ENCODE measurements at places on chromosomes 2 and 18.
A peak's percentile ranks its signal among the peaks of the same experiment; 100 is the strongest.

GRCh38 chr2:45074713-45075112, 65.5 kb upstream of the SIX2 start:
- DNase-seq = no peak

DNA sequence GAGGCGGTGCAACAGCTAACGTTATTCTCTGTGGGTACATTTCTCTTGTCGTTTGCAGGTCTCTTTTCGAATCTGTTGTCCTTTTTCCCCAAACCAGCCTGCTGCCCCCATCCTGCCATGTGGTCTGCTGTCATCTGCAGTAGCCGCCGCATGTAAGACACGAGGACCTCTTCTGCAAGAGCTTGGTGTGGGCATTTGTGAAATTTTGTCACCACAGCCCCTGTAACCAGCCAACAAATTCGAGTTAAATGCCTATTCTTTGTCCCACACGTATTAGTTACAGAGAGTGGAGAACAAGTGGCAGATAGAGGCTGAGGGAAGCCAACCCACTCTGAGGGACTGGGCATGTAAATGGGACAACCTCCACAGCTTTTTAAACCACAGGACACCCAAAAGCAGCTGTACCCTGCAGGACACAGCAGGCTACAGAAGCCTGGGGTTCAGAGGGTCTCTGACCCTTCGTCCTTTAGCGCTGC, 35.0 kb downstream of the ITGA6 start:
- peak; percentile 40 for DNase-seq

DNA sequence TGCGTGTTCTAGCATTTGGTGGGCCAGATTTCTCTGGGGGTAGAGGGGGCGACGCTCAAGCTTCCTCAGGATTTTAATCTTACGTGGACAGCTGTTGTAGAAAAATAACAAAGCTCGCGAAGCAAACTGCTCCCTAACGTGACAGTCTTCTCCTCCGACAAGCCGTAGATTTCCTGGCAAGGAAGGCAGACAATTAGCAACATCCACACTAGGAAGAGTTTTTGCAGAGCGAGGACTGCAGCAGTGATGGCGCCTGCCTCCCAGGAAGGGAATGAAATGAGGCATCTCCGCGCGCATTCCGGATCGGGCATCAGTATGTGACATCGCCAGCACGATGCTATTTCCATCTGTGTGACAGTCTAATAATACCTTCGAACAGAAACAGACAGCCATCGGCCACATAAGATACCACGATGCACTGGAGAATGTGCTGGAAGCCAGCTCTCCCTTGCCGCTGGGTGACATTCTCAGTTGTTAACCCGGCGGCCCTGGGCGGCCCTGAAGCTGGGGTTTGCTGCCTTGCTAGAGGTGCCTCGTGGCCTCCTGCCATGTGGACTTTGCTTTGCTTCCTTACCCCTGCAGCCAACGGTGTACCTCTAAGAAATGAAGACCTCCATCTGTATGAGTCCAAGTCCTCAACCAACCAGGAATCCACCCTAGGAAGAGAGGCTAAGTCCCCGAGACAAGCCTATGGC, 101.8 kb upstream of the AGAP1 start:
- no peak for DNase-seq

- DNase-seq = no peak
Measured at GRCh38 chr18:79936641-79937040, 14.8 kb downstream of the SLC66A2 start.

GRCh38 chr2:23708771-23709170, 218.2 kb downstream of the ATAD2B start:
- DNase-seq = no peak

- DNase-seq = no peak
Measured at GRCh38 chr2:107645586-107645985, 181.1 kb upstream of the RGPD4 start.

DNA sequence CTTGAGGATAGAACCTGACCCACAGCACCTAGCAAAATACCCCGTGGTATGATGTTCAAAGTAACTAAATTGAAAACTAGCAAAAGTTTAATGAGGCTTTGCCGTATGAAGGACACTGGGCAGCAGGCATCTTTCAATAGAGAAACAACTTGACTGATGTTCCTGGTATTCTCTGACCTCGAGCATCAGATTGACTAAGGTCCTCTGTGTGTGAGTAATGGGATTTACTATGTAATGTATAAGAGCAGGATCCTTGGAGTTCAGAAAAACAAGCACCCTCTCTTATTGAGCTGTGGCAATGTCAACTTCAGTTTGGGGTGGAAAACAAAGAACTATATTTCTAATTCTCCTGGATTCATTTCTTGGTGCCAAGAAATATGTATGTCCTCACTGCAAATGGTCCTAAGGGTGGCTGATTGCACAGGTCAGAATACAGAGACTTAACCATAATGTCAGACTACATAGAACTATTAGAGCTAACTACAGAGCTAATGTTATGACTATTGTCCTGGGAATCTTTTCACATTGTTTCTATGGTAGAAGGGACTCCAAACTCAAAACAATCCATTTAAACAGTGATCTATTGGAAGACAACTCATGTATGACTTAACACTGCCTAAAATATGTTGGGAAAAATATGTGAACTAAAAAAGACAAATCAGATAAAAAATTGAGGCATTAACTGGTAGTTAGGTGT, 4.4 kb downstream of the TNFAIP6 start:
- no peak for DNase-seq

DNA sequence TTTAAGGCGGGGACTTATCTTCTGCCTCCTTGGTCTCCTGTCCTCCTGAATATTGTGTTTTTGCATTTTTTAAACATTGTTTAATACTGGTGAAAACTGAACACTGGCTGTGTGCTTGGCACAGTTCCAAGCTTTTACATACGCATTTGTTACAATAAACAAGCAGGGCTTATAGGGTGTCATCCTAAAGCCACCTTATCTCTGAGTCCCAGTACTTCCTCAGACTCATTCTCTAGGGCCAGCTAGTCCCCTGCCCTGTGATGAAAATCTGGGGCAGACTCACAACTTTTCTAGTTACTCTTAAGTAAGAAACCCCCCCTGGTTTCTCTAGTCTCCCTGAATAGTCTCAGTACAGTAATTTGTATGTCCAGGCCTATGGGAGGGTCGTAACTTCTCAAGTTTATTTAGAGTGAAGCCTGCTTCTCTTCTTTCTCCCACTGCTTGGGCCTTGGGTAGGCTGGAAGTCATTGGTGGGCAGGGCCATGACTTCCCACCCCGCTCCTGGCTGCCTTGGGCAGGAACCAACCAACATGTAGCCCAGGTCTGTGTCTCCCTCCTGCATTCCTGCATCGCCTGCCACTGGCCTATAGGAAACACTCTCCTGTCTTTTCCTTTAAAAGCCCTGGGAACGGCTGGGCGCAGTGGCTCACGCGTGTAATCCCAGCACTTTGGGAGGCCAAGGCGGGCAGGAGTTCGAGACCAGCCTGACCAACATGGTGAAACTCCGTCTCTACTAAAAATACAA, 7.7 kb upstream of the KCNE4 start:
- DNase-seq = no peak

DNA sequence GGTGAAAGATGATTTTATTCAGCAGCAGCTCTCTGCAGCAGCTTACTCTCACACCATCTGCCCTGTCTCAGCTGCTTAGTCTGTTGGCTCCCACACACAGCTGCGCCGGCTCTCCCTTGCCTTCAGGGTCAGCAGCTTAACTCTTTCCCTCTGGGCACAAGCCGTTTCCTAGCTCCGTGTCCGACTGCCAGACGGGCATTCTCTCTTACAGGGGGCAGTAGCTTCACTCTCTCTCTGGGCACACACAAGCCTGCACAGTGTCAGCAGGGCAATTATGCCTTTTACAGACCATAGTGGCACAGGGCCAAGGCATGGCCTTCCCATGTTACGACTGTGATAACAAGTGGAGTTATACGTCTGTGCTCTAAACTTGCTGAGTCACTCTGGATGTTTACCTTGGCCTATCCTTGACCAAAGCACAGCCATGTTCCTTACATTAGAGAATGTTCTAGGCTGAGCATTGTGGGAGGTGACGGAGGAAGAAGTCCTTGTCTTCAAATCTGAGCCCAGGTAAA, 31.7 kb downstream of the PCARE start:
- no peak for DNase-seq

DNA sequence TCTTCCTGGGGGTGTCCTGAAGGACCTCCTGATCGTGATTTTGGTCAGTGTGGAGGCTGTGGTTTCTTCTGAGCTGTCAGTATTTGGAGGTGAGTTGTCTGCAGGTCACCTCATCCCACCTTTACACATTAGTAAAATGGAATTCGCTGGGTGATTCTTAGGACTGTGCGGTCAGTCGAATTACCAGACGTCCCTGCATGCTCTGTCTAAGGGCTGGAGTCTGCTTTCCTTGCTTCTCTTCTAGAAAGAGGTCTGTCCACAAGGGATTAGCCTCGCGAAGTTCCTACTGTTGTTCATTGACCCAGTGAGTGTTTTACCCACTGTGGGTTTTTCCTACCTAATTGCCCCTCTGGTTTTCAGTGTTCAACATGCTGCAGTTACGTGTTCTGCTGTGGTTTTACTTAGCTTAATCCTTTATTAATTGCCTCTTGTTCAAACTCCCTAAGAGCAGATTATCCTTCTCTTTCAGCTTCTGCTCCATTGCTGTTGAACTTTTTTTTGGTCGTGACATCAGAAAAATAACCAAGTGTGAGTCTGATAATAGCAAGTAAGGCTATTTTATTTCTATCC, 183.4 kb downstream of the NEDD4L start:
- no peak for DNase-seq

DNA sequence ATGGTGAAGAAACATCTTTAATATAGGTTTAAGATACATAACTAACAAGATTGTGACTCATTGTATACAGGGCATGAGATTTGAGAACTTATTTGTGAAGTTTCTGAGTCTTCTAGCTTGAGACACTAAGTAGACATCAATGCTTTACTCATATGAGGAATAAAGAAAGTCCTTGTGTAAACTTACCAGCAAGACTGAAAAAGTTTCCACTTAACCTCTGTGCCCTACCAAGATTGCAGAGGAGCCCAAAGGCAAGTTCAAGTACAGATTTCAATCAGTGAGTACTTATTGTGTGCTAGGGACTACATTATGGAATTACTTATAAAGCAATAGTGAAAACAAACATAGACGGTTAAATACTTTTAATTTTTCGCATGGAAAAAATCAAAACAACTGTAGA, 1041.2 kb upstream of the CELF4 start:
- no peak for DNase-seq

GRCh38 chr2:31238126-31238905, 4.4 kb downstream of the EHD3 start:
- no peak for DNase-seq

DNA sequence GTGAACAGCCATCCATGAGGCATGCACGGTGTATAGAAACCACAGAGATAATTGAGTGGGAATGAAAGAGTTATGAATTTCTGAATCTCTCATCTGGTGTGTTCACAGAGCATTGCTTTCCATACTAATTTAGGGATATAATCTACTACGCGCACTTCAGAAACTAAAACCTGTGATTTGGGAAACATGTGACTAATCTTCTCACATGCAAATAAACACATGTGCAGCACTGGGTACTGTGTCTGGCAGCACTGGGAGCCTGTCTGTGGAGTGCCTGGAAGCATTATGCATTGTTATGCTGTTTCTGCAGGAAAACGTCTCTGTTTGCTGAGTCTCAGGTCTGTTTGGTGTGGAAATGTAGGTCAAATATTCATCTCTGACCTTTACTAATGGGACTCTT, 287.3 kb downstream of the CMPK2 start:
- no peak for DNase-seq

- DNase-seq = no peak
Measured at GRCh38 chr2:219178377-219179175, 501 bp downstream of the RETREG2 start.

Data from activated T-cell treated with anti-CD3 and anti-CD28 coated beads, Interleukin-2, amount 50 U/mL, for 1 hour (primary cell).